ENCODE measurements at places on chromosomes 2 and 18.

- DNase-seq = no peak
Measured at GRCh38 chr2:17947113-17947512, 68.6 kb downstream of the KCNS3 start.

DNA sequence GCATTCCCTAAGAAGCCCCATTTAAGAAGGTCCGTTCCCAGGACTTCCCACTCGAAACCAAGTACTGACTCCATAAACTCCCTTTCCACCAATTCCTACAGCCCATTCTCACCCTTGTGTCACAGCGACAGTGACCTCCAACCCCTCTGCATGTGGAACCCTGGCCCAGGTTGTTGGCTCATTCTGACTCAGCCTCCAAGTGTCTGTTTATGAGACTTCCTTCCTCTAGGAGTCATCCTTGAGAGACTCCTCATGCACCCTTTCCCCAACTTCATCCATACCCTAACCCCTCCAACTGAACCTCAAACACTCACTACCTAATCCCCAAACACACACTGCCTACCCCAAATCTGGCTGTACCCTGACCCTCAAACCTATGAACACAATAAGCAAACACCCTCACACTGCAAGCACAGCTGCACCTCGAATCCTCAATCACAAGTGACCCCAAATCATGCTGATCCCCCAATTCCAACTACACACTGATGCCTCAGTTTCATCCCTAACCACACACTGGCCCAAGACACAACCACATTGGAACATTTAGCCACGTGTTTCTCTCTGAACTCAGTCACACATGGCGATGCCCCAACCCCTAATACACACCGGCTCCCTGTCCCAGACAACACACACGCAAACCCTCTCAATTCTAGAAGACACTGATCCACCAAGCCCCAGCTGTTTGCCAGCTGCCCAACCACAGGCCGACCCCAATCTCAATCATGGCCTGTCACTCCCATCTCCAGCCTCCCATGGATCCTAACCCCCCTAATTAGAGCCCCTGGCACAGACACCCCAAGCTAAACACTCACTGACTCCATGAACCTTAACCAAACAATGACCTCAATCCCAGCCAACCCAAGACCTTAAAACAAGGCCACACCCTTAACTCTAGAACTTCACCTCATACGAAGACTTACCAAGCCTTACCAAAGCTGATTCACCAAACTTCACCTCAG lies 219.6 kb downstream of the CYP26B1 start:
- no peak for DNase-seq

DNA sequence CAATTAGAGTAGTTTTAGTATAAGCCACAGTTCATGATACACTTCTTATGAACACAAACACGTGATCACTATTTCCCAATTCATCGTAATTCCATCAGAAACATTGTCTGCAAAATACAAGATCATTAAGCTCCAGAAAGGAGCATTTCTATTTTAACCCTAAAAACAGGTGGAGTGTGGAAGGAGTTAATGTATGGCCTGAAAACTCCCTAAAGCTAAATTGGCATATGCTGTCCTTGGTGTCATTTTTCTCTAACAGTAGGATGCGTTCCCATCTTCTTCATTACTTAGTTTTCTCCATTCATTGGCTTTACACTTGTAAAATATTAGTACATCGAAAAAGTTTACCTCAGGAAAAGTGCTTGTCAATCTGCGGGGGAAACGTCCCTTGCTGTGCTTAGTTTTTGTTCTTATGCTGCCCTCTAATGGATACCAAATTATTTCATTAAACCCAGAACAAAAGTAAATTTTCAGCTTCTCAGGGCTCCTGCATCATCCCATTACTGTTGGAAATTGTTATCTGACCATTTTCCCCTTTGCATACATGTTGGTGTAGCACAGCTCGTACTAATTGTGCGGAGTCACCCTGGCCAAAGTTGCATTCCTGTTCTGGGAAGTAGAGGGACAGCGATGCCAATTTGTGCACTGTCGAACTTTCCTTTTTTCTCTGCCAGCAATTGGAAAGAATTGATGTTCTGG lies 153.4 kb downstream of the GPD2 start:
- DNase-seq = peak; percentile 3

DNA sequence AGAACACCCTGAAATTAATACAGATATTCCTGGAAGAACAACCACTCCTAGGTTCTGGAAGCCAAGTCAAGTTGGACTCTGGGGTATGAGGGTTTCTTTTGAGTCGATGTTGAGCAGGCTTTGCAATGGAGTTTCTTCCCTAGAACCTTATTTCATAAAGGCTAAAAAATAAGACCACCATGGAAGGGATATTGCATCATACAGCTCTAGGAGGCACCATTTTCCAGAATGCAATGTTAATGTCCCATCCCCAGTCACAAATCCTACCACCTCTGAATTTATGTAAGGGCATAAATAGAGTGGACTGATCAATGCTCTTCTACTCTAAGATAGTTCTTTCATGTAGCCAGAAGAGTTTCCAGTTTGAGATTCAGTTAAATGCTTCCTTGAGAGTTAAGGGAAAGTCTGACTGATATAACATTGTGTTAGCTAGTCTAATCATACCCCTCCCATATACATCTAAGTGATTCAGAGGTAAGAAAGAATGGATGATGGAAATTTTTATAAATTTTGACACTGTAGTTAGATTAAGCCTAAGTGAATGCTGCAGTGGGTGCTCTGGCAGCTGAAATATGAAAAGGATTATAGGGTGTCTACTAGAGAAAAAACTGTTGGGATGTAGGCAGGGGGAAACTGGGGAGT lies 22.0 kb downstream of the ARHGAP15 start:
- no peak for DNase-seq

GRCh38 chr2:26412091-26412673 lies 10.5 kb downstream of the DRC1 start:
- peak; percentile 9 for DNase-seq

- DNase-seq = no peak
Measured at GRCh38 chr2:47650001-47650535, 132.9 kb upstream of the MSH6 start.

DNA sequence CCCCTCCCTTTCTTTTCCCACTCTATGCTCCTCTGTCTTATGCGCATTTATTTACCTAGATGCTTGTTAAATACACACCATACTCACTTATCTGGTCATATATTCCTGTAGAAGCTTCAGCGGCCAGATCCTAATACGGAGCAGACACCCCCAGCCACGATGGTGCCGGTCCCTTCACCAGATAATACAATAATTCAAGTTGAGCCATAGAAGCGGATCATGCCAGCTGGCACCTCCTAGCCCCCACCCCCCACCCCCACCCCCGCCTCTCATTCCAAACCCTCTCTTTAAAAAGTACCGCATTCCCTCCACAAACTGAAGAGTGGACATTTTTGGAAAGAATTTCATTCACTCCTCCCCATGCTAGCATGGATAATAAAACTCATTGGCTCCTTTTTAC lies 95.2 kb downstream of the BIN1 start:
- DNase-seq = no peak

- no peak for DNase-seq
Measured at GRCh38 chr2:176099728-176100546, at the start of gene HOXD12. Gene HOXD12 (plus strand): TSS chr2:176099795. CDS start chr2:176099802, 7 bp downstream.

DNA sequence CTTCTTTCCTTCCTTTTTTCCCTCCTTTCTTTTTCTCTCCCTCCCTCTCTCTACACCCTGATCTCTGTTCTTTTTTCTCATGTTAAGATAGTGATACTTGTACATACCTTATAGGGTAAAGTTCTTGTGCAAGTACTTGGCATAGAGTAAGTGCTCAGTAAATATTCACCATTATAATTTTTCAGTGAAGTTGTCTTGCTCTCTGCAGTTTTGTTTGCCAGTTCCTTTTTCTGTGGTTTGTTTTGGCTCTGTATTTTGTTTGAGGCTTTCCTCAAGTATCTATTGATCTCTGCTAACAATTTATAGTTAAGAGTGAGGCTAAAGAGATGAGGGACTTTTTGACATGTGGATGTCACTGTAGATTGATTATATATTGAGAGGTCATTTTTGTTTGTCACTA lies 48.0 kb downstream of the MTX2 start:
- DNase-seq = no peak

DNA sequence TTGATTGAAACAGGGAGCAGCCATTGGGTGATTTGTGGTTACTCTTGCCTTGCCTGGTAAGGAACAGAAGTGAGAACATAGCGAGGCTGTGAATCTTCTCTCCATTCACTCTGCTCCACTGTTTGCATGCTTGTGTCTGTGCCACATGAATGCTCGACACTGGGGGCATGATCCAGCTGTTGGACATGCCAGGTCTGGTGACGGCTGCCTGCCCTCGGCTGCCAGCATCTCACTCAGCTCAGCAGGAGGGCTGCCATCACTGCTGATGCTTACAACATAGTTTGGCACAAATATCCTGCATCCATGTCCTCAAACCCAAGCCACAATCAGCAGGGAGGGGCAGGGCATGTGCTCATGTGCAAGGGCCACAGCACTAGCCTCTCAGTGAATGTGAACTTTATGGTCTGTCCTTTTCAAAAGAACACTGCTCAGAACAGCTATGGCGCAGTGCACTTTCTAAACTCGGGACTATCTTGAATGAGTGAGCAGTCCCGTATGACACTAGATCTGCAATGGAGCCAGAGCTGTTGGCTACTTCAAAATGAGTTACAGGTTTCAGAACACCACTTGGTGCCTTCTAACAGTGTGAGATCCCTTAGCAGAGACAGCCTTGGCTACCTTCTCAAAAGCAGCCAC lies 126.3 kb downstream of the NRP2 start:
- DNase-seq = no peak

DNA sequence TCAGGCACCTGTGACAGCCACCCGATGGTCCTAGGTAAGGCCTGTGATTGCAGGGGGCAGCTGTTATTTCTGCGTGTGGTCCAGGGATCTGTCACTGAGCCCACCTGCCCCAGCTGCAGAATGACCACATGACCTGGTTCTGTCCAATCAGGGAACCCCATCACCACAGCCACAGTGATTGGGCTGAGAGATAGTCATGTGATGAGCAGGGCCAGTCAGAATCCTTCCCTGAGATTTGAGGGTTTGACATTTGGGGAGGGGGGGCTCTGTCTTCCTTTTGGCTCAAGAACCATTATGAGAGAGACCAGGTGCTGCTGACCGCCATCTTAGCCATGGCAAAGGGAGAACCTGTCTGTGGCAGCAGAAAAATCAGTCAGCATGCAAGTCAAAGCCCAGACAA lies 147.2 kb downstream of the SMAD7 start:
- DNase-seq = no peak

GRCh38 chr2:200305797-200306195 lies 697 bp upstream of the SPATS2L start:
- no peak for DNase-seq

GRCh38 chr18:36051760-36052159 lies 15.6 kb downstream of the RPRD1A start:
- no peak for DNase-seq

DNA sequence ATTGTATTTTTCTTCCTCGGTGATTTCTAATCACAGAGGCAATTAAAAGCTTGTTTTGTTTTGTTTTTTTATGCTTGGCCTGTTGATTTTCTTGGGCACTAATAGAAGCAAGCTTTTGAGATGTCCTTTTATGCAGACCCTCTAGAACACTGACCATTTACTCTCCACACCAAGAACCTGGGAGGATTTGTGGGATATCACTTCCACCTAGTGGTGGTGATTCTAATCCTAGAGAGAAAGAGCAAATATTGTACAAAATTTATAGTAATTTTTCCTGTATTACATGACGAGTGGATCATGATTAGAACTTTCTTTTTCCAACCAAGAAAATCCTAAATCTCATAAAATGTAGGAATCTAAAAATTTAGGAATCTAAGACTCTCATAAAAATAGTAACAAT lies 23.4 kb downstream of the NEMP2 start:
- DNase-seq = no peak

- no peak for DNase-seq
Measured at GRCh38 chr2:227765788-227766372, 20.2 kb downstream of the SCYGR8 start.

- DNase-seq = no peak
Measured at GRCh38 chr2:2839782-2840531, 508.9 kb upstream of the MYT1L start.

- DNase-seq = no peak
Measured at GRCh38 chr18:32271672-32272208, 81.9 kb downstream of the MEP1B start.

- DNase-seq = no peak
Measured at GRCh38 chr2:18829251-18829902, 240.0 kb upstream of the NT5C1B start.

GRCh38 chr2:223222397-223222796 lies 170.4 kb downstream of the KCNE4 start:
- DNase-seq = no peak

DNA sequence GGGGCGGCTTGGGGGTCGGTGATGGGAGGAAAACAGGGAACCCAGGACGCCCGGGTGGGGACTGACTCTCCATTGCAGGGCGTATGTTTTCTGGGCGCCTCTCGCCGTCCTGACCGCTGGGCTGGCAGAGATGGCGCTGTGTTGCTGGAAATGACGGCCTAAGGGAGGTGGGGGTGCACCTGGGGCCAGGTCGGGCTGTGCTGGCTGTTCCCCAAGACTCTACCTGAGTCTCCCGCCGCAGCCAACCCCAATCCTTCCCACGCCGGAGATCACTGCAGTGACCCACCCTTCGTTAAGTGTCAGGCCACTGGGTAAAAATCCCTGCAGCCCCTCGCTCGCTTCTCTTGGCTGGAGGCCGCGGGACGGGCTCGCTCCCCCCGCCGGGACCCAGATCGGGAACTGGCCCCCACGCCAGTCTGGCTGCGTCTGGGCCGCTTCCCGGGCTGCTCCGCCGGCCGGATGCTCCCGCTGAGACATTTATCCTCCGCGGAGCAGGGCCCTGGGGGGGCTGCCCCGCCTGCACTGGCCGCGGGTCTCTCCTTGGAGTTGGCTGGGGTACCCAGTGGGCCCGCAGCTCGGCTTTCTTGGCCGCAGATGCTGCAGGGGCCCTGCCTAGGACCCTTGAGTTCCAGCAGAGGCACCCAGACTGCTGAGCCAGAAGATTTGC lies 7.8 kb upstream of the ARMC9 start:
- no peak for DNase-seq

- no peak for DNase-seq
Measured at GRCh38 chr2:201378496-201379397, 21.6 kb upstream of the FLACC1 start.
